Sigmoid colon (tissue), 7 donors: ENCODE measurements at places on chromosomes 16 and 17. TPM values are rescaled to one million over a fixed set of nuclear protein-coding genes. Genes with fewer than 3 reads are reported as not detected.
A peak's percentile ranks its signal among the peaks of the same experiment; 100 is the strongest.

- peak; percentile 95 for DNase-seq
Observed at GRCh38 chr17:44218344-44219107, 949 bp downstream of the UBTF start.

Gene HOXB1
- total RNA-seq = not detected

GRCh38 chr16:15865742-15866141 is 8.9 kb upstream of the MYH11 start:
- DNase-seq = no peak

GRCh38 chr17:36506831-36507230 is 20.4 kb downstream of the ZNHIT3 start:
- no peak for DNase-seq

- no peak for DNase-seq
Observed at GRCh38 chr16:279531-279930, 860 bp upstream of the ARHGDIG start.

DNA sequence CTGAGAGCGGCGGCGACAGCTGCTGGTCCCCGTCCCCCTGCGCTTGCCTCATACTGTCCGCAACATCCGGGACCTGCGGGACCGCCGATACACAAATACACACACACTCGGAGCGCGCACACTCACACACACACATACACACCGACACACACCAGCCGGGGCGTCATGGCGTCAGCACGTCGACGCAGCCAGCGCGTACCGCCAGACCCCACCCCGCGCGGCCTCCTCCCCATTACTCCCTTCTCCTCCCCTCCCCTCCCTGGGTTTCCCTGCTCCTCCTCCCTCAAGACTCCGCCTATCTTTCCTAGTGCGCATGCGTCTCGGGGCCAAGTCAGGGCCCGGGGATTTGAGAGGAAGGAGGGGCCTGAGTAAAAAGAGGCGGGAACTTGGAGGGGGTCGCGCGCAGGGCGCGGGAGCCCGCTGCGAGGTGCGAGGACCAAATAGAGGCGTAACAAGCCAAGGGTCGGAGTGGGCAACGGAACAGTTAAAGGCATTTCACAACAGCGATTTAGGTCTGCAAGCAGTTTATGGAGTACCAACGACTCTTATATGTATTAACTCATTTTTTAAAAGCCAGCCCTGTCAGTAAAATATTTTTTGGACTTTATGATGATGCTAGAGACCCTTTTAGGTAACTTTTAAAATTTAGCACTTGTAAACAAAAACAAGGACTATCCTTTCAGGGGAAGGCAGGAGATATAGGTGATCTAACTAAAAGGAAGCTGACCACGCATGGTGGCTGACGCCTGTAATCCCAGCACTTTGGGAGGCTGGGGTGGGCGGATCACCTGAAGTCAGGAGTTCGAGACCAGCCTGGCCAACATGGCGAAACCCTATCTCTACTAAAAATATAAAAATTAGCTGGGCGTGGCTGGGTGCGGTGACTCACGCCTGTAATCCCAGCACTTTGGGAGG is at the start of gene SPOP:
Gene SPOP (minus strand): TSS at position 165 of the 915 bp plus-strand sequence. CDS start 55,287 bp downstream, outside the sequence.
- DNase-seq = peak; percentile 100

GRCh38 chr16:2528161-2529060 is 2.8 kb downstream of the CEMP1 start:
- peak; percentile 63 for DNase-seq

DNA sequence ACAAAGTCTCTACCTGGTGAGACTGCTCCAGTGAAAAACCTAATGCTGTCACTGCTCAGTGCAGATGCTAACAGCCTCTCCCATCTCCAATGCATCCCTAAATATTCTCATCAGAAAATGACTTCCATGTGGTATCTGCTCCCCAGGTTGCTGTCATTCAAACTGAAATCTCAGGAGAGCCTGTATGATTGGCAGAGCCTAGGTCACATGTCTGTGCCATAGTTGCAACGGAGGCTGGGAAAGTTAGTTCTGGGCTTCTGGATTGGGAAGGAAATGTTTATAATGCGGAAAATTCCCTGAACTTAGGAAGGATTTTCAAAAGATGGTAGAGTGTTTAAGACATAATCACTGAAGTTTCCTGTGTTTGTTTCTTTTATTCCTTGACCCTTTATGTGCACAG is 206.4 kb upstream of the ZKSCAN2 start:
- no peak for DNase-seq

- no peak for DNase-seq
Observed at GRCh38 chr16:12043953-12044352, 67.4 kb downstream of the SNX29 start.

DNA sequence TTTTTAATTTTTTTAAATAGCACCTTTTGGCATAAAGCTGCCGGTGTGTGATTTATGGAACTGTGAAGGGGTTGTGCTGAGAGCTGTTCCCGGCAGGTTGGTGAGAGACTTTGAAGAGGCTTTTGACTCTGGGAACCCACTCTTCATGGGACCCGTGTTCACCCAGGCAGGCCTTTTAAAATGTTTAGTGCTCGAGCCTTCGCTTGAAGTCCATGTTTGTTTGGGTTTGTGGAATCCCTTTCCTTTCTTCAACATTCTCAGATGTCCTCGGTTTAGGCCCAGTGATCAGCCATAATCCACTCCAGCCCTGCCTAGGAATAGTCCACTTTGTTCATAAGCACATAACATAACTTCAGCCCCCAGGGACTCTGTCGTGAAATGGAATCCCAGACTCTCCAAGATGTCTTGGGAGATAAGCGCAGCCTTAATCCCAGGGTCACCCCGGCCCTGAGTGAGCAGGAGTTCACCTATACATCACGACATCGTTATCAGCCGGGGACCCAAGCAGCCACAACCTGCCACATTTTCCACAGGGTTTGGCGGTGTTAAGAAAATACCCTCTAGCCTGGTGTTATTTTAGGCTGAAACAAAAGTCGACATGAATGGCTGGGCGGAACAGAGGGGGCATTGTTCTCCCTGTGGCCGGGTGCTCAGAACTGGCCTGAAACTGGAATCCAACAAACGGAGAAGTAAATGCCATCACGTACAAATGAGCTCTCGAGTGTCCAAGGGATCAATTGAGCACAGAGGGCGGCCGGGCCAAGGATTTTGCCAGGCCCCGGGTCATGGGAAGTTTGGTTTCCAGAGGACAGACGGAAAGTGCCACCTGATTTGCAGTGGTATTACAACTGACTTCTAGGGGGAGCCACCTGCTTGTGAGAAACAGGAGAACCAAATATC is 145.7 kb upstream of the IRX3 start:
- DNase-seq = no peak

- no peak for DNase-seq
Observed at GRCh38 chr17:76004750-76005262, 4.2 kb downstream of the CDK3 start.

Gene NPIPA3
- not detected for total RNA-seq

- DNase-seq = no peak
Observed at GRCh38 chr16:10635365-10636021, 55.1 kb upstream of the EMP2 start.

GRCh38 chr16:19583665-19584300 is 28.3 kb downstream of the VPS35L start:
- no peak for DNase-seq

DNA sequence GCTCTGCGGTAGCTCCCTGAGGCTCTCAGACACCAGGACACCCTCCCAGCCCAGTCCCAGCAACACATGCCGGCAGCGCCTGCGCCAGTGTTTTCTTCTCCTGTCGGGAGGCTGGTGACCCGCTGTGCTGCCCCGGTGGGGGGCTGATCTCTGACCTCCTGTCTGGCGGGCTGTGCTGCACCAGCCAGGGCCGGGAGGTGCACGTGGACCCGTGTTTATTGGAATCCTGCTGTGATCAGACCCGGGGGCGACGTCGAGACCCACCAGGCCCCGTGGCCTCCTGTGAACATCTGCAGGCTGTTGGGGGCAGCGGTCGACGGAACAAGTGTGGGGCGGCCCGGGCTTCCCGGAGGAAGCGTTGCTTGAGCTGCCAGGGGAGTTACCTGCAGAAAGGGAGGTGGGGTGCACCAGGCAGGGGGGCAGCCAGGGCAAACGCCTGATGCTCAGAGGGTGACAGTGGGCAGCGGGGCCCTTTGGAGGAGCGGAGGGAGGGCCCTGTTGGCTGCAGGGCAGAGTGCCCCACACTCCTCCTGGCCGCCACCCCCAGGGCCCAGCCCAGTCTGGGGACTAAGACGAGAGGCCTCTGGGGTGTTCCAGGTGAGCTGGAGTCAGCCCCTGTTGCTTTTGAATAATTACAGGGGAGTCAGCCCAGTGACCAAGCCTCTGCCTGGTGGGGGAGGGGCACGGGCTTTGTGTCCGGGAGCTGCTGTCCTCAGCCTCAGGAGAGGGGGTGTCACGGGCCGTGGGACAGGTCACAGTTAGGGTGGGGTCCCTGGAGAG is 2.3 kb upstream of the SSTR5 start:
- DNase-seq = no peak

DNA sequence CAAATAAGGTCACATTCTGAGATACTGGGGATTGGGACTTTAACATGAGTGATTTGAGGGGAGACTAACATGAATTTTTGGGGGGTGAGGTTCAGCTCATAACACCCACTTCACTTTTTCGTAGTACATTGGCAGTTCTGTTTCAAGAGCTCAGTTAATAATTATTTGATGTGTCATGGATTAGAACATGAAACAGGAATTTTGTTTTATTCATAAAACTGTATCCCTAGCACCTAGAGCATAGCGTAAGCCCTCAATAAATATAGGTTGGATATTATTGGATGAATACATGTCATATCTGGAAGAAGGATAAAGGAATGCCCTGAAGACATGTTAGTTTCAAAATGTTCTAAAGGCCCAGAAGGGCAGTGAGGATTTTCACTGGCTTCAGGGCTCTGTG is 119.8 kb downstream of the PRKCA start:
- no peak for DNase-seq

Gene OTOP2
- 0.55 TPM for total RNA-seq

DNA sequence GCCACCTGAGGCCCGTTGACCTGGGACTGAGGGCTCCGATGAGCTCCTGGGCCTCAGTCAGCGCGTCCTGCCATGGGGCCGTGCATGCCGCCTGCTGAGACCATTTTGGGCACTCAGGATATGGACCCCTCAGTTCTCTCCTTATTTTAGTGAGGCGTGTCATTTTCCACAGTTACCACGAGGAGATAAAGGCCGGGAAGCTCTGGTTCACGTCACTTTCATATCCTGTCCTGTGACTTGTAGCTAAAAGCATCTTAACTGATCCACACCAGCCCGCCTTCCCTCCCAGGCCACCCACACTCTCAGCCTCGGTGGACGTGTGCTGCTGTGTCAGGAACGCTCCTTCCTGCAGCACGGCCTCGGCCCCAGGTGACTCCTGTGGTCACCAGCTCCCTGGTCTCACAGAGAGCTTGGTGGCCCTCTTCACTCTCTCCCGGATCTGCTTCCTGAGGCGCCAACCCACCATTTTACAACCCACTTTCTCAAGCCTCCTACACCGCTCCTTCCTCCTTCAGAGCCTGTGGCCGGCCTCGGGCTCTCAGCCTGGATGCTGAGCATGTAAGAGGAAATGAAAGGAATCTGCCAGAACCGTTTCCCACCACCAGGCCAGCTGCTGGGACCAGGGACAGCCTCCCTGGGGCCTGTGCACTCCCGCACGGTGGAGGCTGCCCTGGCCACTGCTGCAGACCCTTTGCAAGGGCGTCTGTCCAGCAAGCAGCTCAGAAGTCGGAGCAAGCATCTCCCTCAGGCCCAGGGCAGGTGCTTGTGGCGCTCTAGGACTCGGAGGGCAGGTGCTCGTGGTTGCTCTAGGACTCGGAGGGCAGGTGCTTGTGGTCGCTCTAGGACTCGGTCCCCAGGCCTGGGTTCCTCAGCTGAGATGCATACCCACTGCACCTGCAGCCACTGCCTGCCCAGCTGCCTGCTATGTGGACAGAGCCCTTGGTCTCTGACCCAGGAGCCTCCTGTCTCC is 23.9 kb upstream of the FASN start:
- DNase-seq = no peak

Gene SARM1
- 7.7 TPM for total RNA-seq

Gene ADAP2
- 11.8 TPM for total RNA-seq

GRCh38 chr17:81397314-81398175 is 2.3 kb downstream of the BAHCC1 start:
- no peak for DNase-seq

- no peak for DNase-seq
Observed at GRCh38 chr17:72657467-72658317, 434.8 kb downstream of the SLC39A11 start.

- no peak for DNase-seq
Observed at GRCh38 chr16:4749700-4750257, 15.4 kb downstream of the DNAAF8 start.

Gene NPIPA2
- not detected for total RNA-seq

DNA sequence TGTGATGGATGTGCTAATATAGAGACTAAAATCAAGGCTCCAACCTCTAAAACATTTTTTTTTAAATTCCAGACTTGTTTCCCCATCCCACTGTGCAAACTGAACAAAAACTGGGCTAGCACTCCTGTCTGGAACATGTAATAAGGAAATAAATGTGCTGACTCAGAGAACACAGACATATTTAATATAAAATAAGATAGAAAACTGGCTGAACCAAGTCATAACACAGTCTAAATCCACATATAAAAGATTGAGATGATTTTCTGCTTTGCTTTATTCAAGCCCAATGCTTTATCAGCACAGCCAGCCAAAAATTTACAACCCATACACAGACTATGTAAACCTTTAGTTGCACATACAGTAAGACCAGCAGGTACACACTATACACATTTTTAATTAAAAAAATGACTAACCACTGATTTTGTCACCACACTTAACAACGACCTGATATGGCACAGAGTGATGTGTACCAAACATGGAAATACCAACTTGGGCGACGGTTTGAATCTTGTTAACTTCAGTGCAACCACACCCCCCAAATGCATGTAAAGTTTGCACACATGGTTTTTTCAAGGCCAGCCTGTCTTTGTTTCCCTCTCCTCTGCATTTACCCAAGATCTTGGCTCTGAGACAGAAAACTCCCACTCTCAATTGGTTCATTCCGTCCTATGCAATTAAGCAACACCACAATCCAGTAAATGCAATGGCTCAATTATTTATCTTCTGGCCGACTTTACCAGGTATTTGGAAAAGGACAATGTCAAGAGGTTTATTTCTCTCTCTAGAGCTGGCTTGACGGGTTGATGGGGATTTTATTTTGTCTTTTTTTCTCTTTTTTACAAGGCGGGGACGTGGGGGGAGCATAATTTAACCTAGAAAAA is 1.2 kb downstream of the STAT3 start:
- peak; percentile 58 for DNase-seq

Gene G6PC3
- total RNA-seq = 22.2 TPM

DNA sequence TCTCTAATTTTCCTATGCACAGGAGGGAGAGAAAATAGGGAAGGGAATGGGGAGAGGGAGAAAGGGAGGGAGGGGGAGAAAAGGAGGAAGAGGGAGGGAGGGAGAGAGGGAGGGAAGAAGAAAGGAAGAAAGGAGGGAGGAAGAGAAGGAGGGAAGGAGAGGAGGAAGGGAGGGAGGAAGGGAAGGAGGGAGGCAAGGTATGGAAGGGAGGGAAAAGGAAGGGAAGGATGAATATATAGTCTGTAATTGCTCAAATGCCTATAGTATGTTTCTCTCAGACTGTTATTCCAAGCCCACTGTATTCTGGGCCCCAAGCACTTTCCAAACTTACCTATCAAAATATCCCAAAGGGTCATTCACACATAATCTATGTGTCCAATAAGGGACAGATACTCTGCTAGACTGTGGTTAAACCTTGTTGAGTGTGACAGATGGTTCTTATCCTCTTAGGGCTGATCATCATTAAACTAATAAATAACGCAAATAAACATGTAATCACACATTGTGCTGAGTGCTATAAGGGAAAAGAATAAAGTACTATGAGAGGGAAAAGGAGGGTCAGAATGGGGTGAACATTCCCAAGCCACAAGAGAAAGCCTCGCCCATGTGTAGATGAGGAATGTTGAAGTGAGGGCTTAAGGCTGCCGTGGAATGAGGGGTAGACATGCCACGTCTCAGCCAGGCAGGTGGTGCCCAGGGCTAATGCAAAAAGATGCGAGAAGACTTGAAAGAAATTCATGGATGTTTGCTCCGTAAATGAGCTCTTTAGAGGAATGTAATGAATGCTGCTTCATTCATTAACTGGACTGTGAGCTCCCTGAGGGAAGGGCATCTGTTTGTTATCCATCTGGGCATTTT is 30.6 kb downstream of the ASIC2 start:
- no peak for DNase-seq
